CD4-positive, alpha-beta T cell (primary cell): ENCODE measurements at places on chromosomes 6 and 20.

DNA sequence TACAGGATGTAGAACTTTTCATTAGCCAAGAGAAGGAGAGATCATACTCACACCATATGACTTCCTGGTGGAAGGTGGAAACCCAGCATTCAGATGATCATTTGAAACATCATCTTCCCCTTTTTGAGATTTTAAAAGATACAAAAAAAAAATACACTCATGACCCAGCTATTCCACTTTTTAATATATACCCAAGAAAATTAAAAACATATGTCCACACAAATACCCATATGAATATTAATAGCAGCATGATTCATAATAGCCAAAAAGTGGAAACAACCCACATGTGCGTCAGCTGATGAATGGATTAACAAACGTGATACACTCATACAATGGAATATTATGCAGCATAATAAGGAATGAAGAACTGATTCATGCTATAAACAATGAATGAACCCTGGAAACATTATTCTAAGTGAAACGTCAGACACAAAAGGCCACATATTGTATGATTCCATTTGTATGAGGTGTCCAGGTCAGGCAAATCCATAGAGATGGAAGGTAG, 130.0 kb upstream of the SGK1 start:
- peak; percentile 31 for DNase-seq

DNA sequence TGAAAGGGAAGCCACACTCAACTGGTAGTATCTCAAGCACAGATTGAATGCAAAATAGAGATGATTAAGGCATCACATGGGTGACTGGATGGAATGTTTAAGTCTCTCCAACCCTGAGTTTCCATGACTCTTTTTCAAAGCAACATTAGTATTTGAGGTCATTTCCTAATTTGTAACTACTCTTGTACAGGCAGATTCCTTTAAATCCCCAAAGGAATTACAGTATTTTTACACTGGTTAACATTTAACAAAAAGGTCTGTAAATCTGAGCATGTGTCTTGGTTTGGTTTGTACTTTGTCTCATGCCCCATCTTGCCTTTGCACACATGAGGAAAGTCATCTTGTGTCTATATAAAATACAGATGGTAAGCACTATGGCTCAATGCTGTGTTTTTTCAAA, 15.1 kb downstream of the RMND1 start:
- no peak for DNase-seq

GRCh38 chr6:12293931-12294807, 4.0 kb downstream of the EDN1 start:
- DNase-seq, result no peak

- no peak for DNase-seq
Measured at GRCh38 chr20:57399587-57400155, 8.5 kb downstream of the RBM38 start.

GRCh38 chr20:43798291-43799149, 71.7 kb upstream of the GTSF1L start:
- DNase-seq, result no peak

- no peak for DNase-seq
Measured at GRCh38 chr6:12578751-12579150, 137.8 kb upstream of the PHACTR1 start.

GRCh38 chr6:150229436-150230163, 86.8 kb downstream of the PPP1R14C start:
- no peak for DNase-seq

- no peak for DNase-seq
Measured at GRCh38 chr6:139856562-139856961, 482.1 kb upstream of the CITED2 start.

GRCh38 chr6:152318278-152318677, 318.9 kb downstream of the SYNE1 start:
- no peak for DNase-seq

GRCh38 chr6:38233161-38233791, 406.5 kb downstream of the BTBD9 start:
- DNase-seq, result no peak

DNA sequence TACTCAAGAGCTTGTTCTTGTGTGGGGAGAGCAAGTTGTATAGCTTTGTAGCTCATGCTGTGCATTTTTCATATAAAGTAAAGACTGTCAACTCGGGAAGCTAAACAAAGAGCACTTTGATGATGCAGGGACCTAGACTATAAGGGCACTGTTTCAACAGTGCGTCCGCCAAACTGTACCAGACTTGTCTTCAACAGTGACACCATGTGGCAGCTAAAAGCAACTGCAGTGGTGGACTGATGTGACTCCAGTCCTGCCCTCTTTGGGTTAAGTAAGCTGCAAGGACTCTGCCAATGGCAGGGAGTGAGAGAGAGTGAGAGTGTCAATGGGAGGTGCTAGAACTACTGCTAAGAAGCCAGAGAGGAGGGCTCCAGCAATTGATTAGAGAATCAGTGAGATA, 48.1 kb upstream of the MC3R start:
- no peak for DNase-seq

DNA sequence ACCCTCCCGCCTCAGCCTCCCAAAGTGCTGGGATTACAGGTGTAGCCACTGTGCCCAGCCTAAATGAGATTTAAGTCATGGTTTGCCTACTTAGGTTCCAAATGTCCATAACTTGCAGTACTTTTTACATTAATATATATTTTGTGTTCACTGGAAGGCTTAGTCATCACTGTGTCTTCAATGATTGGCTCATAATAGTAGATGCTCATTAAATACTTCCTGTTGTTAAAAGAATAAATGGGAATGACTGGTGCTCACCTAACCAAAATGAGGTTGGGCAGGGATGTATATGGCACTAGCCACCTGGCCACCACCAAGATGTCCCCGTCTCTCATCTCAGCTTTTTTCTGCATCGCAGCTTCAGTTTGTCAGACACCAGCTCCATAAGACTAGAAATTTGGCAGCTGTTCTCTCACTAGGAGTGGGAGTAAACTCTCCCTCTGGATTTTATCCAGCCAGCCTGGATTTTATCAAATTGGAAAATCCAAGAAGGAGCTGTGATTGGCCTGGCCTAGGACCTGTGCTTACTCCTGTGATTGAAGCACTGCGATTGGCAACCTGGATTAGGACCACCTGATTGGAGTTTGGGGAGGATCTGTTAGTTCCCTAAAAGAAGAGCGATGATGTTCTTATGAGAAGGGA, 1.1 kb upstream of the GLO1 start:
- no peak for DNase-seq
